ENCODE measurements at places on chromosomes 3 and 15.

GRCh38 chr3:136942803-136943202 is 15.0 kb upstream of the IL20RB start:
- DNase-seq = no peak

DNA sequence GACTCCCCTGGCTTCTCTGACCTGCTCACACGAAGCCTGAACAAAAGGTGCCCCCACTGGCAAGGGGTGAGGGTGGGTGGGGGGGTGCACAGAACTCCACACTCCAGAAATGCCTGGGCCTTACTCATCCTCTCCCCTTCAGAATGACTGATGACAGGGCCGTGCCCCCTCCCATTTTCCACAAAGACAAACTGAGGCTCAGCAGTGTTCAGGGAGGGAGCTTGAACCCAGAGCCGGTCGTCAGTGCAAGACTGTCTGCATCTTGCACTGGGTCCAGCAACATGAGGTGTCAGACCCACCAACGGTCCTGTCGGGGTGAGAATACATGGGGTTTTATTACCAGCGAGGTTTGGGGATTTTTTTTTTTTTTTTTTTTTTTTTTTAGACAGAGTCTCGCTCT is 15.3 kb downstream of the IGDCC3 start:
- DNase-seq = no peak

- DNase-seq = peak; percentile 83
Measured at GRCh38 chr3:114498539-114499370, 204.9 kb downstream of the TIGIT start.

DNA sequence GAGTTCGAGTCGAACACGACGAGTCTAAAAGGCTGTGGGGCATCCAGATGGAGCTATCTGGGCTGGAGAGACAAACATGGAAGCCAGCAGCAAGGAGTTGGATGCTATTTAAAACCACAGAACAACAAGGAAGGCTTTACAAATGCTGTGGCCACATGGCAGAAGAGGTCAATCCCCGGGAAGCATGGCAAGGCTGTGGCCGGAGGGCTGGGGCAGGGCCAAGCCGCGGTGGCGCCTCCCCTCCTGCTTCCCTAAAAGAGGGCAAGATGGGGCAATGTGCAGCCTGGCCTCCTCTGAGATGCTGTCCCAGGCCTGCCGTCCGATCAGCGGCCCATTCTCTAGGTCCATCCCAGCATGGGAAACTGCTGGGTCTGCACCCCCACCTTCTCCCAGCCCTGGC is 139.1 kb downstream of the SRGAP3 start:
- DNase-seq = no peak

DNA sequence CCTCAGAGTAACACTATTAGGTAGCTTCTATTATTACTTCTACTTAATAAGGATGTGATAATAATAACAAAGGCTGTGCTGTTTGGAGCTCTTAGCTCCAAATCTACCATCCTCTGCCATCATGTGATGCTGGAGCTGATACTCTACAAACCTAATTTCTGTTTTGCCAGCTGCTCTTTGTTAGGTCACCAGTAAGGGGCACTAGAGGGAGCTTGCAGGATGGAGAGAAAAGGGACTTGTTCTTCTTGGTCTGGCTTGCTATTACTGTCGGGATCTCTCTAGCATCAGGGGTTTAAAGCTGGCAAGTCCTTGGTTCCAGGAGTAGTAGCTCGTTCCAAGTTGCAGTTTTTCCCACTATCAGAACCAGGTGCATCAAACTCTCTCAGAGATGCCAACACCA is 194.9 kb upstream of the KBTBD8 start:
- DNase-seq = no peak

- no peak for DNase-seq
Measured at GRCh38 chr3:13932578-13933295, 52.9 kb upstream of the WNT7A start.

DNA sequence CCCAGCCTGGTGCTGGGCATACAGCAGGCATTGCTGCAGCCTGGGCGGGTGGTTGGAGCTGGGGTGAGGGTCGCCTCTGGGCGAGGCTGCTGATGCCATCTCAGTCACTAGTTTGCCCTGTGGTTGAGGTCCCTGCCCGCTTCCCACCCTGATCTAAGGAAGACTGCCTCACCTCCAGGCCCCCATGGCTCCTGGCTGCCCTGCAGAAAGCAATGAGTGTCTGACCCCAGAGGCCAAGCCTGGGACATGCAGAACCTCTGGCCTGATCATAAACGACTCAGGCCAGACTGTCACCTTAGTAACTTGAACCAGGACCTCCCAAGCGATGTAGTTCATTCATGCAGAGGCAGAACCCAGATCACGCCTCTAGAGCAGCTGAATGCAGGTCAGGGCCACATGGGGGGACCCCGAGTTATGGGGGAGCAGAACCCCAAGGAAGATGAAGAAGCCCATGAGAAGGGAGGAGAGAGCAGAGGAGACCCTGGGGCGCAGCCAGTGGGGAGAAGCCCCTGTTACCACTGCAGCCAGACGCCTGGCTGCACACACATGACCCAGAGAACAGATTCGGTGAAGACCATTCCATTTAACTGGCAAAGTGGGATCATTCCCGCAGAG is 213.9 kb downstream of the TBC1D2B start:
- DNase-seq = no peak

GRCh38 chr3:189457631-189458412 is 173.4 kb upstream of the TP63 start:
- no peak for DNase-seq

- DNase-seq = no peak
Measured at GRCh38 chr3:41893977-41894376, 67.9 kb downstream of the ULK4 start.

GRCh38 chr3:47405820-47406761 is 25.3 kb downstream of the PTPN23 start:
- no peak for DNase-seq

DNA sequence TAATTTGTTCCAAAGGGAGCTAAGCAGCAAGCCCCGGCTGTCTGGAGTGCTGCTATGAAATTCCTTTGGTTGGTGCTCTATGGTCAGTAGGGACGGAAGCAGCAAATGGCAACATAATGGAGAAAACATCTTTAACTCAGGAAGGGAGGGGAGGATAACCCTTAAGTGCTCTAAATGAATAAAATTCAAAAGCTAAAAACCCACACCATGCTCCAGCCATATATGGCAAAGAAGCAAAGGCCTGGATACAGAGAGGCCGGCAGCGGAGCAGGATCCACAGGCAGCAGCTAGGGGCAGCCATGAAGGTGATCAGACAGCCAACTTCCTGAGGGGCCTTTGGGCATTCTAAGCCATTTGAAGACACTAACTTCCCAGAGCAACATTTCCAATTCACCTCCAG is 38.9 kb downstream of the IL17RD start:
- DNase-seq = no peak

DNA sequence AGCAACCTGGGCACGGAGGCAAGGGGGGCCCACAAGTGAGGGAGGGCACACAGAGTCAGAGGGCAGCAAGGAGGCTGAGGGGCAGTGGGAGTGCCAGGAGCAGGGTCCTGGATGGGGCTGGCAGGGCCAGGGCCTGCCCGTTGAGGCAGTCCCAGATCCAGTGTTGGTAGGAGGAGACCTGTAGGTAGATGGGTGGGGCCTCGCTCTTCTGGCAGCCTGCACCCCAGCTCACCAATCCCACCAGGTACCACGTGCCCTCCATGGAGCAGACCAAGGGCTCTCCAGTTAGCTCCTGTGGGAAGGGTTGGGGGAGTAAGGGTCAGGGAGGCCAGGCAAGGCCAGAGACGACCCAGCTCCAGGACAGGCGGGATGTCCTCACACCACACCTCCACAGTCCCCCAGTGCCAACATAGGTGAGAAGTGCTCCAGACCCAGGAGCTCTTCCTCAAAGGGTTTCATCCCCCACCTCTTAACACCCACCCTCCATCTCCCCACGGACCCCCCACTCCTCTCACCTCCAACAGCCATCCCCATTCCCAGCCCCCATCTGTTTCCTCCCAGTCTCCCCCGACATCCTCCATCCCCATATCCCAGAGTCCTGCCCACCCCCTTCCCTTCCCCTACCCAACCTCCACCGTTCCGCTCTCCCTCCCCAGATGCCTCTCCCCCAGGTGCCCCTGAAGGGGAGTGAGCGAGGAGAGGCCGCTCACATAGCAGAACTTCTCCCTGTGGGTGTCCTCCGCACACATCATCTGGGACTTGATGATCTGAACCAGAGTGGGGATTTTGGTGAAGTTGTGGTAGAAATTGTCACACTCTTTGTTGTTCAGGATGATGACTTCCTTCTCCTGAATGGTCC is 5.2 kb downstream of the PRSS50 start:
- DNase-seq = no peak

GRCh38 chr3:100455841-100456550 is 36.4 kb upstream of the TMEM45A start:
- DNase-seq = no peak

DNA sequence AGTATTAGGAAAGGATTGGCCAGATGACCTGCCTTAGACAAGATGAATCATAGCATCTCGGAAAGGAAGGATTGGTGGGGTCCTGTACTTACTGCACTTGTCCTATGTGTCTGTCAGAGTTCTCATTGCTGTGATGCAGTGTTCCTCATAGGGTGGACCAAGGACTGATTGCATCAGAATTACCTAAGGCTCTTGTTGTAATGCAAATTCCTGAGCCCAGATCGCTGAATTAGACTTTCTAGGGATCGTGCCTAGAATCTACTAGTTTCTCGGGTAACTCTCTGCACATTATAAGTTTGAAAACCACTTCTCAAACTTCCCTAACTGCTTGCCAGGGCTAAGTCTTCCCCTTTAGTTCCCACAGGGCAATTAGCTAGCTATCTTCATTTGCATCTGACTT is 74.9 kb upstream of the SKOR1 start:
- peak; percentile 15 for DNase-seq
